ENCODE measurements at places on chromosomes 2 and 18.

GRCh38 chr2:153770359-153770991 is 101.2 kb upstream of the GALNT13 start:
- no peak for DNase-seq

DNA sequence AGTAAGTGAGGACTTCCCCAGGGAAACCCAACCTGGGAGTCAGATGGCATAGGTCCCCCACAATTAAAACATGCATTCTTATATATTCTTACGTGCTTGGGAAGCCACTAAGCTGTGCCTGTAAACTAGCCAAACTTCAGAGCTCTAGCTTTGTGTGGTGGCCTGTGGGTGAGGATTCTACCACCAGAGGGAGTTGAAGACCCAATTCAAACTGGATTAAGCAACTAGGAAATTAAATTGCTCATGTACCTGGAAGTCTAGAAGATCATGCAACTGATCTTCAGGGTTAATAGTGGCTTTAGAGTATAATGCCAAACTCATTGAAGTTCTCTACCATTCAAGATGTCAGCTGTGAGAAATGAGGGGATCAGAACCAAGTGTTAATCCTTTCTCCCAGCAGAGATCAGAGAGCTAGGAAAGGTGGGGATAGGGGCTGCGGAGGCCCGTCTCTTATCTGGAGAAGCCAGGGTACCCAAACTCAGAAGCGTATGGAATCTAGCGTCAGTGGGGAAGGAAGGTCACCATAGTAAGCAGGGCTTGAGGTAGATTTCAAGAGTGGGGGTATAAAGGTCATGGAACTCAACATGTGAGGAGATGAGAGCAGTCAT is 53.2 kb upstream of the CCDC85A start:
- DNase-seq = peak; percentile 18

DNA sequence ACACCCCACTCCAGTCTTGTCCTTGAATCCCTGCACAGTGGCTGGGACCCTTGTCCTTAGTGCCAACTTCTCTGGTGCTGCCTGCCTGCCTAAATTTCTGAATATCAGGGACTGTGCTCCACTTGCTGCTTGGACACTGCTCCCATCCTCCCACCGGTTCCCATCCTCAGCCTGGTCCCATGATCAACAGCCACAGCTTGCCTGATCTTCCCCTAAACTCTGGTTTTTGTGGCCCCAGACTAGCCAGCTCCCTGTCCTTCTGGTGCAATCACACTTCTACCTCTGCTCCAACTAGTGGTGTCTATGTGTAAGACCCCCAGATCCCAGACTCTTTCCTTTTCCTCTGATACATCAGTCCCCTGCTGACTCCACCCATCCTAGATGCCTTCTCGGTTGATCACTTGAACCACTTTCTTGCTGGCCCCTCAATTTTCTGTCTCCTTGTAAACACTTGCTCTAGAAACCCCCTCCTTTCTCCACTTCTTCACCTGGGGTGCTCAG is 37.2 kb upstream of the POLE4 start:
- DNase-seq = peak; percentile 24

- DNase-seq = no peak
These were observed 11.4 kb downstream of the CDK5R2 start for GRCh38 chr2:218970894-218971293.

GRCh38 chr2:221034026-221034701 is 537.9 kb downstream of the EPHA4 start:
- DNase-seq = no peak

DNA sequence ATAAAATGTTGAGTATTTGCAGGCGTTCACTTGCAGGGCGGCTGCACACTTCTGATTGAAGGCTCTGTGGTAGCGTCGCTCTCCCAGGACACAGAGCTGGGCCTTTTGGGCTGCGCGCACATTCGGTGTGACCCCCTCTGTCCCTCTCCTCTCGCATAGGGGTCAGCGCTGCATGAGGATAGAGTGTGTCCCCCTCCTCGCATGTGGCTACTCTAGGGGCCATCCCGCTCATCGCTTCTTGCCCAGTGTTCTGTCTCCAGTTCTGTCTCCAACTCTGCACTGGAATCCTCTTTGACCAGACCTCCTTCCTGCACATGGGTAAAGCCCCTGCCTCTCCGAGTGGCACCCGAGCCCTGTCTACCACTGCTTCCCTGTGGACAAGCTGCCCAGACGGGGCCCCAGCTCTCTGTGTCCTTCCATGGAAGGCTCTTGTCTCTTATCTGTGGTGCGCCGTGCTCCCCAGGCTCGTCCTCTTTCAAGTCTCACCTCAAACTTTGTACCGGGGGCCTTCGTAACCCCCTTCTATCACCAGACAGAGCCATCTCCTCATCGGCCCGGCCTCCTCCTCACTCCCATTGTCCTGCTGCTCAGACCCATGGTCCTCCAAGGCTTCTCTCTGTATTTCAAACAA is 278.0 kb upstream of the HDAC4 start:
- no peak for DNase-seq

GRCh38 chr2:38615237-38615636 is 12.5 kb upstream of the HNRNPLL start:
- no peak for DNase-seq

GRCh38 chr2:185187421-185187820 is 551.2 kb upstream of the FSIP2 start:
- DNase-seq = no peak

DNA sequence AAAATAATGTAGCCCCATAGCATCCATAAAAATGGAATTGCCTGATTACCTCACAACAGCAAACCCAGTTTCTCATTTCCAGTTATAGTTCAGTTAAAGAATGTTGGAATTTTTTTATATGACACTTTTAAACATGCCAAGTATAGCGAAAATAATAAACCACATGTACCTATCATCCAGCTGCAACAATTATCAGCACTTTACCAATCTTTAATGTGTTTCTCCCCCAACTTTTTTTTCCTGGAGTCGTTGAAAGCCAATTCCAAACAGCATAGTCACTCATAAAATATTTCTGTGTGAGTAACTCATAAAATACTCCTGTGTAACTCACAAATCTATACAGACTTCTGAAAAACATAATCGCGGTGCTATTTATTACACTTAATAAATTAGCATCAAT is 38.1 kb downstream of the SMAD4 start:
- no peak for DNase-seq

DNA sequence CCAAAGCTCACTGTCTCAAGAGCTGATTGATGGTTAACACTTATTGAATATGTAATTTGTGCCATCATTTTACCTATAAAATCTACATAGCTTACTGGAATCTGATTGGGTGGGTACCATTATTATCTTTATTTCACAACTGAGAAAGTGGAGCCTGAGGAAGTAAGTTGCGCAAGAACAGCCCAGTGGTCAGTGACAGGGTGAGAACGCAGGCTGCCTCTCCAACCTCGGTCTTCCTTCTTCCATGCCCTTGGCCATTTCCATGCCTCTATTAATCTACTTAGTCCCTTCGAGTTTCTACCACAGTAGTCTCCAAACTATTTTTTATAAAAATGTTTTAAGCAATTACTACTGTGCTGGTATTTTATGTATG is 390.9 kb upstream of the VWC2L start:
- no peak for DNase-seq

DNA sequence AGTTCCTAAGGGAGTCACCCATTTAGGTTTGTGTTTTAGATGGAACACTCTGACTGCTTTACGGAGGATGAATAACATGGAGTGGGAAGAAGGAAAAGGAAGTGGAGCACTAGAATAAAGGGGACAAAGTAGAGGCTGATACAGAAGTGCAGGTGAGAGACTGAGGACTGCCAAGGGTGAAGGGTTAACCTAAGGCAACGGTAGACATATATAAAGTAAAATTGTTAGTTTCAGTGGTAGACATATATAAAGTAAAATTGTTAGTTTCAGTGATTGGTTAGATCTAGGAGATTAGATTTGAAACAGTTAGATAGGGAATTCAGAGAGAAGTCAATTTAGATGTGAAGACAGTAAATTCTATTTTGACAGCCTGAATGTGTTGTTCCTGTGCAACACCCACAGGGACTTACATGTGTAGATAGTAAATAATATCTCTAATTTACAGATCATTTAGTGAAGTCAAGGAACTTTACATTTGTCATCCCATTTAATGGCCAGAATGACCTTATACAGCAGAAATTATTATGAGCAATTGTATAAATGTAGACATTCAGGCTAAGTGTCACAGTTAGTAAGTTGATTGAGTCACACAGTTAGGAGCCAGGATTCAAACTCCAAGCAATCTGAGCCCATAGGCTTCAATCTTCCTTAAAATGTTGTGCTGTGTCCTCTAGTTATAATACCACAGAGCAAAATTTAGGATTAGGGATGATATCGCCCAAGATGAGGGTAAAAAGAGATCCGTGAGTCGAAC is 270.8 kb upstream of the UBE2E3 start:
- DNase-seq = no peak

DNA sequence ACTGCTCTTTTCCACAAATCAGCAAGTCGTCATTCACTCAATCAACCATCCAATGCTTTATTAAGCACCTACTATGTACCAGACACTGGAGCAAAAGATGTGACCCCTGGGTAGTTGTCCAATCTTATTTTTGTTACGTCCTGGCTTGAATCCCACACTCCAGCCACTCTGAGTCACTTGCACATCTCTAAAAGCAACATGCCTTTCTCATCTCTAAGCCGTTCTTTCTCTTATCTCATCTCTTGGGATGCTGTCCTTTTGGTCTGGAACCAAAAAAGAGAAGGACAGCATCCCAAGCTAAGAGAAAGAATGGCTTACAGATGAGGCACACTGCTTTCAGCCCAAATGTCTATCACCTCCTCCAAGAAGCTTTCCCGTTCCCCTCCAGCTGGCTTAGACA is 58.8 kb downstream of the RNF152 start:
- DNase-seq = no peak

- no peak for DNase-seq
These were observed 78.6 kb downstream of the RFTN2 start for GRCh38 chr2:197596766-197597165.

DNA sequence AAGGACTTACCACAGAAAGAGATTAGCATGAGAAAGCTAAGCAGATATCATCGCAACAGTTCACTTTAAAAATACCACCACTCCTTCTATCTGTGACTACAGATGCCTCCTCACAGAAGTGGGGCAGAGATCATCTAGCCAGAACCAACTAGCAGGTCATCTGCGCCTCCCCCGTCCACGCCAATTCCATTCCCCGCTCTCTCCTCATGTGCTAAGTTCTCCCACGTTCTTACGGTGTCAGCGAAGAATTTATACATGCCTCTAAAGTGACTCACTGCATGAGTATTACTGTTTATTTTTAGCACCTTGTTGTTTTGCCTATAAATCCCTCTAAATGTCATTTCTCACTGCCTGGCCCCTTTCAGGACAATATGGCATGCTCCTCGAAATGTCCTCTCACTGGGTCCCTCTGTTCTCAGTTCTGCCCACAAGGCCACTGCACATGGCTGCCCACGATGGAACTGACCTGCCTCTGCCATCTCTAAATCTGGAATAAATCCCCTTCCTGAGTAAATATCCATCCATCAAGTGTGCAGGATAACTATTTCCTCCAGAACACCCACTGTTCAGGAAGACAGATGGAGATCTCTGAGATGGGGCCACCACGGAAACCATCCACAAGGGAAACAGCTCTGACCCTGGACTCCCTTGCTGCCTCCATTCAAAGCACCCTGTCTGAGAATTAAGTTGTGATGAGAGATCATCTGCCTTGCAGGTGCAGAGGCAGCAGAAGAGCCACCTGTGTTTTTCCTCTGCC is 137.7 kb downstream of the IRS1 start:
- DNase-seq = no peak

DNA sequence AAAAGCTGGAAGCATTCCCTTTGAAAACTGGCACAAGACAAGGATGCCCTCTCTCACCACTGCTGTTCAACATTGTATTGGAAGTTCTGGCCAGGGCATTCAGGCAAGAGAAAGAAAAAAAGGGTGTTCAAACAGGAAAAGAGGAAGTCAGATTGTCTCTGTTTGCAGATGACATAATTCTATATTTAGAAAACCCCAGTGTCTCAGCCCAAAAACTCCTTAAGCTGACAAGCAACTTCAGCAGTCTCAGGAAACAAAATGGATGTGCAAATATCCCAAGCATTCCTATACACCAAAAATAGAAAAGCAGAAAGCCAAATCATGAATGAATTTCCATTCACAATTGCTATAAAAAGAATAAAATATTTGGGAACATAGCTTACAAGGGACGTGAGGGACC is 11.1 kb downstream of the SLC8A1 start:
- no peak for DNase-seq

DNA sequence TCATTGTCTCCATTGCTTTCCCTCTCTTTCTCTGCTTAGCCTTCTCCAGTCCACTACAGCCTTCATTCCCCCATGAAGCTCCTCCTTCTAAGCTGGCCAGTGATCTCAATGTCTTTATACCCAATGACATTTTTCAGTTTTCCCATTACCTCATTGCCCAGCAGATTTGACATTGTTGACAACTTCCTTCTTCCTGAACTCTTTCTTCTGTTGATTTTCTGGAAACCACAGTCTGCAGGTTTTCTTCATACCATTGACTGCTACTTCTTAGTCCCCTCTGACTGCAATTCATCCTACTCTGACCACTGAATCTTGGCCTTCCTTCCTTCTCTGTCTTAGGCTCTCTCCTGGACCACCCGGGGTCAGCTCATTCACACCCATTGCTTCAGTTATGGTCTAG is 22.9 kb upstream of the SPP2 start:
- DNase-seq = no peak

- no peak for DNase-seq
These were observed 583.2 kb upstream of the ID2 start for GRCh38 chr2:8098476-8099266.

DNA sequence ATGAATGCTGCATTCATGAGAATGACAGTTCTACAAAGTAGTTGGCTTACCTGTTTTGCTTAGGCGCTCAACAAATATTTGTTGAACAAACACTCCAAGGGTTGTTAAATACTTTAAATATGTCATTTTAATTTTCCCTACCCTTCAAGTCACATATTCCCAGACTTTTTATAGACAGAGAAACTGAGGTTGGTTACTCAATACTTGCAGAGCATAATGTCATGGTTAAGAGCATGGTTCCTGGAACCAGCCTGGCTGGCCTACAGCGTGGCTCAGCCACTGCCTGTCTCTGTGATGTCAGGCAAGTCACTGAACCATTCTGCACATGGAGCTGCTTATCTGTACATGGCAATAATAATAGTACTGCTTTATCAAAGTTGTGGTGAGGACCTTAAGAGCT is 120.0 kb upstream of the STK17B start:
- DNase-seq = no peak

- DNase-seq = peak; percentile 85
These were observed 47.7 kb downstream of the BCL2 start for GRCh38 chr18:63271881-63272299.

DNA sequence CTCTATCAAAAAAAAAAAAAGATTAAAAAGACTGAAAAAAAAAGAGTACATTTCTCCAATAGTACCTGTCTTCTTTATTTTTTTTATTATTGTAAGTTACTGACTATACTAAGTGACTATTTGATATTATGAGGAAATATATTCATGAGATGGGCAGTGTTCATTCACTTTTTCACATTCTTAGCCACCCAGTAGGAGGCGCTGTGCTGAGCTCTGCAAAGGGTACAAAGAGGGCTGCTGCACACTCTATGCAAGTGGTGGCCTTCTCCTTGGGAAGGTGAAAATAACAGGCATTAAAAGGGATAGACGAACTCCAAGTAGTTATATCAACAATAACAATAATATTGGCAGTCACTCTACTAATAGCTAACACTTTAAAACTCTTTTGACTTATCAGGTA is 1034.9 kb upstream of the FANCL start:
- DNase-seq = no peak

GRCh38 chr2:174839662-174840061 is 75.4 kb upstream of the CHRNA1 start:
- DNase-seq = no peak

All from SK-N-DZ (cell line).